NCI-H1417 (cell line): ENCODE measurements at places on chromosomes 6 and 20.

- no peak for DNase-seq
These were observed 1.3 kb downstream of the DUSP15 start for GRCh38 chr20:31868853-31869672.

- no peak for DNase-seq
These were observed 31.4 kb downstream of the PTPN1 start for GRCh38 chr20:50541606-50542041.

DNA sequence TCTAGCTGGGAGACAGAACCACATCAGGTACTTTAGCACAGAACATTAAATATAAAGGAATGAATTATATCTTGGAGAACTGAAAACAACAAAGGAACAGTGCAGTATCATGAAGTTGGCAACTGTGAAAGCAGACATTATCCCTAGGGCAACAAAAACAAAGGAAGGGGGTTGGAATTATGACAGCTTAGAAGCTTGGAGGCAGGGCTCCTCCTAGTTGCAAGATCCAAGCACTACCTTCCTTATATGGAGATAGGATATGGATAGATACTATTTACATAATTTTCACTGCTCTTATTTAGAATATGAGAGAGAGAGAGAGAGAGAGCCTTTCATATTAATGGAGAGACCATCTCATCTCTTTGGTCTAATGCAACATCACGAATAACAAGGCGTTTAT lies 27.0 kb downstream of the TMEM14A start:
- no peak for DNase-seq

GRCh38 chr20:6178537-6178936 lies 55.7 kb upstream of the FERMT1 start:
- peak; percentile 47 for DNase-seq

- no peak for DNase-seq
These were observed 193.3 kb downstream of the LY86 start for GRCh38 chr6:6781873-6782227.

- no peak for DNase-seq
These were observed 8.6 kb upstream of the FKBP1A start for GRCh38 chr20:1401451-1401907.

DNA sequence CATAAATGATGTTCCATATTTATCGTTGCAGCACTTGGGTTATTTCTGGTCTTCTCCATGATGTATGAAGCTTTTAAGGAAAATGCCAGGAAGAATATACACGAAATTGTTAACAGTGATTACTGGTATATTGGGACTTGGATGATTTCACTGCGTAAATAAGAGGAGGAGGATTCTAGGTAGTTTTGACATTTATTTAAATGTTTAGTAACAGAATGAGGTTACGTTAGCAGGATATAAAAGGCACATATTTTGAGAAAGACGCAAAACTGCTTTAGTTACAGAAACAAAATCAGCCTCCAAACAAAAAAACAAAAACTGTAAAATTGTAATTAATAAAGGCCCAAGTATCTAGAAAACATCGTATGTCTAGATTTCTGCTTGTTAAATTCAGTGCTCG lies 147.7 kb downstream of the JARID2 start:
- no peak for DNase-seq

GRCh38 chr6:45265246-45265645 lies 62.9 kb upstream of the RUNX2 start:
- DNase-seq: no peak

DNA sequence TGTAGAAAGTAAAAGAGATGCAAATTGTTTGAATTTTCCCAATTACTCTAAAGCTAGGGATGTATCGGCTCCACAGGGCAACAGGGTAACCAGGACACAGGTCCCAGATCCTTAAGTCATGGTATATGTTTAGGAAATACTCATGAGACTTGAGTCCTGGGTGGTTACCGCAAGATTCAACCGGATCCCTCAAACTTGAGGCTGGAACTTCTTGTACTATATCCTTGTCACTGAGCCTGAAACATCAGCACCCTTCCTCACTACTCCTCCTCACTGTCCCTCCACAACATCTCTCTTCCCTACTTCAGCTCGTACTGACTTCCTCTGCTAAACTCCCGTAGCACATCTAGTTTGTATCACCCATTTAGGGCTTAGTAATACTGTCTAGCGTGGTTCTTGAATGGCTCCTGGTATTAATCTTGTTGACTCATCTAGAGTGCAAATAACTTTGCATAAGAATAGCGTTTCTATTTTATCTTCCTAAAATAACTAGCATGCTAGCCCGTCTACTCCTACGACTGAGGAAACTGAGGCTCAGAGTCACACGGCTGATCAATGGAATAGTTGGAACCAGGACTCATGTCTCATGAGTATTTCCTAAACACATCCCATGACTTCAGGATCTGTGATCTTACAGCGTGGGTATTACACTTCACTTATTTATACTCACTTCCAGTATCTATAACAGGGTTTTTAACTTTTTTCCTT lies 72.1 kb downstream of the FILIP1 start:
- DNase-seq: no peak

DNA sequence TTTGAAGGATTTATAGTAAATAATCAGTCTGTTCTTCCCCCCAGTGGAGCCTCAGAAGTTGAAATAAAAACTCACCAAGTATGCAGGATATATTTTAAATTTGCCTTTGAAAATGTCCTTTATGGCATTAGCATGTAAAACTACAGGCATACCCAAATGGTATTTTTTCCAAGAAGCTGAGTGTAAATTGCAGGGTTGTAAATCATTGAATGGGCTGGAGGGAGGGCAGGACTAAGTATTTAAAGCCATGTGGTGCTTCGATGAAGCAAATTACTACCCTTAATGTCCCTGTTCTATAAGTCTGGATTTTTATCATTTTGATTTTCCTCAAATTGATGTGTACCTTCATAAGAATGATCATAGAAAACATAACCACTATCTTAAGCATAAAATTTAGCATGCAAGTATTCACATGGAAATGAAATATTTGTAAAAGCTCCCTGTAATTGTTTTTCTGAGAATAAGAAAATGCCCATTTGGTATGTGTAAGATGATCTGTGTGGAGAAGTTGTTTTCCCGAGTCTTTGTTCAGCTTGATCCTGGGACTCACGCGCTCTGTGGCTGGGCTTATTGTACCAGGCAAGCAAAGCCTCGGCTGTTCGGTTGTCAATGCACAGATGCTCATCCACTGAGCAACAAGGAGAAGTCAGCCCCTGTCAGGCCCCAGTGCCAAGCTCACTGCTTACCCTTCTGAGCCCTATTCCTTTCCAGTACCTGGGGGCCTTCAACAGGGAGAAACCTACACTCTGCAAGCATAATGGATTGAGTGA lies 66.7 kb downstream of the CD164 start:
- peak; percentile 11 for DNase-seq

DNA sequence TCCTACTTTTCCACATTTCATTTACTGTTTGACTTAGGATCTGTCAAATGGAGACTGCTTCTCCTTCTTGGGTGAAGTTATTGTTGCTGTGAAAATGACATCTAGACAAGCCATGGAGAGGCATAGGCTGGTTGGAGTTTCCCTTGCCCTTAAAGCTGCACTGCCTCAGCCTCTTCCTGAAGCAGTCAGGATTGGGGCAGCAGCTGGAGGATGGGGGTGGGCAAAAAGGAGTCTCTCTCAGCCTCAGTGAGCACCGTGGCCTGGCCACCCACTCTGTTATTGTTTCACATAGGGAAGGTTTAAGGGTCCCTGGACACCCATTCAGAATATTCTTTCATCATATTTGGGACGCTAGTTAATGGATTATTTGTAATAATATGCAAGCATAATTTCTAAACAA lies 7.7 kb upstream of the ZBTB24 start:
- no peak for DNase-seq

DNA sequence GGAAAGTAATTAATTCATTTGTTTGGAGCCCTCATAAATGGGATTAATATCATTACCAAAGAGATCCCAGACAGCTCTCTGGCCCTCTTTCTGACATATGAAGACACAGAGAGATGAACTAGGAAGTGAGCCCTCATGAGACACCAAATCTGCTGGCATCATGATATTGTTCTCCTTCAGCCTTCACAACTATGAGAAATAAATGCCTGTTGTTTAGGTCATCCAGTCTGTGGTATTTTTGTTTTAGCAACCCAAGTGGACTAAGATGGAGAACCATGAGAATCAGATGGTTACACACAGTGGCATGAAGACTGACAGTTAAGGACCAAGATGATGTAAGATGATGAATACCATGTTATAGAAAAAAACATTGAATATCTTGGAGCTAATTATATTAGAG lies 16.9 kb upstream of the HBS1L start:
- no peak for DNase-seq

DNA sequence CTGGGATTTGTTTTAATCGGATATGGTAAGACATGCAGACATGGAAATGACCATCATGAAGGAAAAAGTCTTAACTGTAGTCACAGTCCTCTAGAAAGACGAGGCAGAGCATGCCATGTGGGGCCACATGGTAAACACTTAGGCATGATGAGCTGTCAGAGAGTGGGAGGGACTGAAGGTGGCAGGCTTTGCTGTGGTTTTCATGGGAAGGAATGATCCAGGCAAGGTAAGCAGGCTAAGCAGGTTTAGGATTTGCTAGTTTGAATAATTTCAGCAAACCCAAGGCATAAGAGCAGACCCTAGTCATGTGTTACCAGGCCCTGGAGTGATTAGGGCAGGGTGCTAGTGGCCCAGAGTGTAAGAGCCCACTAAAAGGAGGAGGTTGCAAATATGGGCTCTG lies 47.2 kb upstream of the STMND1 start:
- no peak for DNase-seq

DNA sequence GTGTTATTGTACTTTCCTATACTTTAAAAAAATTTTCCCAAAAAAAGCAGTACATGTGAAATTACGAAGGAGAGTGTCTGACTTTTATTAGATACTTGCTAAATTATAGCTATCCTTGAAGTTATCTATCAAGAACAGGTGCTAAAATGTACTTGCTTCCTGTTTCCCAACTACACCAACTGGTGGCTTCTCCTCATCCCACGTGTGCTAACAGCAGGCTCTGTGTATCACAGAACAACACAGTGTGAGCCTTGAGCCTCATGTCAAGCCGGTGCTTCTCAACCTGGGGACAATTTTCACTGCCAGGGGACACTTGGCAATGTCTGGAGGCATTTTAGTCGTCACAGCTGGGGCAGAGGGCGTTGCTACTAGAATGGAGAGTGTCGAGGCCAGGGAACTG lies 36.2 kb upstream of the CDYL start:
- no peak for DNase-seq

DNA sequence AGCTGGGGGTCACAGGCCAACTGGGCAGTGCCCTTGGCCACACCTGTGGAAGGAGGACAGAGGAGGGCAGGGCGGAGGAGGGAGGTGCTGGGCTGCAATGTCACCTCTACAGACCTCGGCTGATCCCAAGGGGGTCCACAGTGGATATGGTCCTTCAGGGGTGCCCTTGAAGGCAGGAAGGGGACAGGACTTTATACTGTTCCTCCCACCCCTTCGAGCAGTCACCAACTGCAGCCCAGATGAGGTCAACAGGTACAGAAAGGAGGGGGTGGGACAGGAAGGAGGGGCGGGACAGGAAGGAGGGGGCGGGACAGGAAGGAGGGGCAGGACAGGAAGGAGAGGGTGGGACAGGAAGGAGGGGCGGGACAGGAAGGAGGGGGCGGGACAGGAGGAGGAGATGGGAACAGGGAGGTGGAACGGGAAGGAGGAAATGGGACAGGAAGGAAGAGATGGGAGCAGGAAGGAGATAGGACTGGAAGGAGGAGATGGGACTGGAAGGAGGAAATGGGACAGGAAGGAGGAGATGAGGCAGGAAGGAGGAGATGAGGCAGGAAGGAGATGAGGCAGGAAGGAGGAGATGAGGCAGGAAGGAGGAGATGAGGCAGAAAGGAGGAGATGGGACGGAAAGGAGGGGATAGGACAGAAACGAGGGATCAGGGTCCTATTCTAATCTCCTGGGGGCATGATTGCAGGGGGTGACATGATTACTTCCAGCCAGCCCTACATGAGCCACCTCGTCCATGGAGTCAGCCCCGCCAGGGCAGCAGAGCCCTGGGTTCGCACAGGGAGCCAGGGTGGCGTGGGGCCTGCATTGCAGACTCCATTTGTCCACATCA lies 19.4 kb upstream of the MRGBP start:
- no peak for DNase-seq

- no peak for DNase-seq
These were observed 114.0 kb upstream of the NEDD9 start for GRCh38 chr6:11346516-11346915.

DNA sequence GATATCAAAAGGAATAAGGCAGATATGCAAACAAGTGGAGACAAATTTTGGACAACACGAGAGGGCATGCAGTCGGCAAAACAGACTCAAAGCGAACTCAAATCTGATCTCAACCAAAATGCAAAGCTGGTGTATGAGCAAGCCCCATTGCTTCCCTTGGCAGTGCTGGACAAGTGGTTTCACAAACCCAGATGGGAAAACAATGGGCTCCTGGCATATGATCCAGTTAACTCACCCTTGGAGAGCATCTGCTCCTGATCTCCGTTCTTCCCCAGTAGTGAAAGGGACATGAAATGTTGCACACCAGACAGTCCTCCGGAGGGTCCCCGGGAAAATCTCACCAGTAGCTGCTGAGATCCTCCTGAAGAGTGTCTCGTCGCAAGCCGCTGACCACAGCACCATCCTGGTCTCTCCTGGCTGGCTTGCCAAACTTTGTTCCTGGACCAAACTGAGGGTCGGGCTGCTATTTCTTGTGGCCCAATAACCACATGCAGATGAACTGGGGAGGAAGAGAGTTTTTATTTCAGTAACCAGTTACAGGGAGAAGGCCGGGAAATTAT lies 84.3 kb upstream of the THBS2 start:
- no peak for DNase-seq

DNA sequence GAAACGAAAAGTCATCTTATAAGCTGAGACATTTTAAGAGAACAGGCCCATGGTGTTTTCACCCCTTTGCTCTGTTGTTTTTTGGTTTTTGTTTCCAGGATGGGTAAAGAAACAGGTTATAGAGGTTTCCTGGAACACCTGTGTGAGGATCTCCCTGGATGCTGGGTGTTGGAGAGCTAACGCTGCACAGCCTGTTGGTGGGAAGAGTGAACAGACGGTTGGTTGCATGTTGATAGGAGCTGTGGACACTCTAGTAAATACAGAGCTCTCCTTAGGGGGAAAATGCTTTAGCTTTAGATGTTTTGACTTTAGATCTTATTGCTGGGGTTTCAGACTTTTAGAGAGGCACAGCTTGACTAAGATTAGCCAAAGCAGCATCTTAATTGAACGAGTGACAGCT lies 235.2 kb downstream of the SOX4 start:
- no peak for DNase-seq

DNA sequence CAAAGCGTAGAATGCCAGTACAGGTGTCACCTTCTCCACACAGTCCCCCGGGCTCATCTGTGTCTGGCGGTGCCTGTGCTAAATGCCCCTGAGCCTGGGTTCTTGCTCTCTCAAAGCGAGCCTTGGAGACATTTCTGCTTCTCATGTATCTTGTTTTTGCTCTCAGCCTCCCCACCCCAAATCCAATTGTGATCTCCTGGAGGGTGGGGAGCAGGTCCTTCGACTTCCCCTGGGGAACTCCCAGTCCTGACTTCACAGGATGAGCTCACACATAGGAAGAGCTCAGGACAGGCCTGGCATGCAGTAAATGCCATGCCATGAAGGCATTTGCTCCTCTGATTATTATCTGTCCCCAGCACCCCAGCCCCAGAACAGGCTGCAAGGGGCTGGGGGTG lies 58.1 kb downstream of the NOL4L start:
- DNase-seq: no peak
